CD4-positive, CD25-positive, alpha-beta regulatory T cell (primary cell): ENCODE measurements at places on chromosomes 2 and 18. TPM values are rescaled to one million over a fixed set of nuclear protein-coding genes. Genes with fewer than 3 reads are reported as not detected.

DNA sequence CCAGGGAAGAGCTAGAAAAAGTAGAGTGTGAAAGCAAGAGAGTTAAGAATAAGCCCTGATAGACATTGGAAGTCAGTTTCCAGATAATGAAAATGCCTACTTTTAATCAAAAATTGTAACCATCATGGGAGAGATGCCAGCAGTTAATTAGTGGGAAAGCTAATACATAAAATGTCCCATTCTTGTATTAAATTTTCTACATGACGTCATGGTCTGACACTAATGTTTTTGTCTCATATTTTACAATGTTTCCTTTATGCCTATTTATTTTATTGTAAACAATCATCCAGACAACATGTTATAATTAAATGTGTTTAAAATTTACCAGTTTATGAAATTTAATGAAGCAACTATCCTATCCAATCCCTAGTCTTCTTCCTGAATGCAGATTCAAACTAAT is 26.3 kb upstream of the CCDC178 start:
- DNase-seq, result no peak

GRCh38 chr18:26489881-26490280 is 58.5 kb downstream of the KCTD1 start:
- DNase-seq, result no peak

GRCh38 chr2:8984855-8985254 is 18.6 kb downstream of the MBOAT2 start:
- no peak for DNase-seq

DNA sequence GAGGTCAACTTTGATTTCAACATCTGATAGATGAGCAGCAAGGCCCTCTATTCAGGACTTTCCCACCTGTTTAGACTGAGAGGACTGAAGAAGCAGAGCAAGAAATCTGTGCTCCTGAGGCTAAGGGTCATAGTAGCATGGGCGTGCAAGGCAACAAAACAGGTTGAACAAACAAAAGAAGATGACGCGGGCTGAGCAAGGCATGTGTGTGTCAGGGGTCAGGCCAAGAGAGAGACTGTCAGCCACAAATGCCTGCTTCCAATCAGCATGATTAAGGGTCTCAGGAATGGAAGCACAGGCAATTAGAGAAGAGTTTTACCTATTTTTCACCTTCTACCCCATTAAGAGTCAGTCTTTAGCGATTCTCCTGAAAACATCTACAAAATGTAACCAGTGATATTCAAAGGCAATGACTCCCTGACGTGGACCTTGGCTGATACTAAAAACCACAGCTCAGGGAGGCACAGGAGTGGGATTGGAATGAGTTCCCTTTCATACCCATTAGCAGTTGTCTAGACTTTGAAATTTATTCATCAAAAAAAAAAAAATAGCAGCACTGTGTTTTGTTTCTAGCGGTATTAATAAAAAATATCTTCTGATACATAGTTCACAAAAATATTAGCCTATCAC is 81.9 kb downstream of the DYNAP start:
- DNase-seq, result no peak

- no peak for DNase-seq
Observed at GRCh38 chr2:16746833-16747232, 81.2 kb upstream of the CYRIA start.

DNA sequence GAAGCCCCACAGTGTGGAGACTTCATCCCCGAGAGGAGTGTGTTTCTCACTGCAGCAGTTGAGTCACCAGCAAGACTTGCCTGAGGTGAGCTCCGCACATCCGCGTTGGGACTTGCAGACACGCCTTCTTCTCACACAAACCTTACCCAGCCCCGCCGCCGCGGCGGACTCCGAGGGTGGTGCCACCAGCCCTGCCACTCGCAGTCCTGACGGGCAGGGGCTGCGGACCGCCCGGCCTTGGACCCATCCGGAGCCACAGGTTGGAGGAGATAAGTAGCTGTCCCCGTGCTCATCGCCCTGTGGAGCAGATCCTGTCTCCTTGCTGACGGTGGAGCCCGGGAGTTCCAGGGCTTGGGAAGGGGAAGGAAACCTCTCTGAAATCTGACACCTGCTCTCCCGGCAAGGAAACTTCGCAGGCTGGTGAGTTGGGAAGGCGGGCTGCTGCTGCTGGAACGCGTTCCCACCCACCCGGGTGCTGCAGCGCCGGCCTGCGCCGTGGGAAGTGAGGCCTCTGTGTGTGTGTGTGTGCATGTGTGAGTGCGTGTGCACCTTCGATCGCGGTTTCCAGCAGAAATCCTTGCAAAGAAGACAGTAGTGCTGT is at the start of gene RAB27B:
TSS of gene RAB27B (plus strand) at position 197 of the 601 bp plus-strand sequence. CDS start 49,109 bp downstream, outside the sequence.
- DNase-seq, result peak; percentile 2

DNA sequence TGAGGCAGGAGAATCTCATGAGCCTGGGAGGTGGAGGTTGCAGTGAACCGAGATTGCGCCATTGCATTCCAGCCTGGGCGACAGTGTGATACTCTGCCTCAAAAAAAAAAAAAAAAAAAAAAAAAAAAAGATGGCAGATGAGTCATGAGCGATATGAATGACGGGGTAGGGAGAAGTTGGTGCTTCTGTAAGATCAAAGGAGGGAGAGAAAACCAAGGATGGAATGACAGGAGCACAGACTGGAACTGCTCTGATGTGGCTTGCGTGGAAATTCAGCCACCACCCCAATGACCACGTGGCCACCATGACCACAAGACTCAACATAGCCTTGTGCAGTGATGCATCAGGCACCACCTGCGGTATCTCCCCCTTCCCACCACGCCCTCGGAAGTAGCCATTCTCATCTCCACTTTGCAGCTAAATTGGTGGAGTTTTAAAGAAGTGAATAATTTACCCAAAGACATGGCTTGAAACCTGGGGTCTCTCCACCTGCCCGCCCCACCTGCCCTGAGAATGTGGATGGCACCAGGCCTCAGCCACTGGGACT is 96.0 kb downstream of the ACKR3 start:
- no peak for DNase-seq

GRCh38 chr18:78773819-78774218 is 205.8 kb upstream of the SALL3 start:
- no peak for DNase-seq

DNA sequence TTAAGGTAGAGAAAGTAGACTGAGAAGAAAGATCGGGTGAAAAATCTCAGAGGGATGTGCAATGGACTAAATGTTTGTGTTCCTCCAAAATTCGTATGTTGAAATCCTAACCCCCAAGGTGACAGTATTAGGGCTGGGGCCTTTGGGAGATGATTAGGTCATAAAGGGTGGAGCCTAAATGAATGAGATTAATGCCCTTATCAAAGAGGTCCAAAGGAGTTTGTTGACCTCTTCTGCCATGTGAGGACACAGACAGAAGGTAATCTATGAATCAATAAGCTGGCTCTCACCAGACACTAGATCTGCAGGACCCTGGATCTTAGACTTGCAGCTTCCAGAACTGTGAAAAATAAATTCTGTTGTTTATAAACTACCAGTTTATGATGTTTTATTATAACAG is 2.7 kb upstream of the NMI start:
- no peak for DNase-seq

DNA sequence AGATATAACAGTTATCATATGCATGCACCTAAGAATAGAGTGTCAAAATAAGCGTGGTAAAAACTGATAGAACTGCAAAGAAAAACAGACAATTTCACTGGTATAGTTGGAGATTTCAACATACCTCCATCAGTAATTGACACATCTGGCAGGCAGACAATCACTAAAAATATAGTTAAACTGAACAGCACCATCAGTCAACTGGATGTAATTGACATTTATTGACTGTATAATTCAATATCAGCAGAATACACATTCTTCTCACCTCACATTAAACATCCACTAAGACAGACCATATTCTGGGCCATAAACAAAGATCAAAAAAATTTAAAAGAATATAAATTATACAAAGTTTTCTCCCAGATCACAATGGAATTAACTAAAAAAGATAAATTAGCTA is 378.5 kb upstream of the RGPD4 start:
- DNase-seq, result no peak

DNA sequence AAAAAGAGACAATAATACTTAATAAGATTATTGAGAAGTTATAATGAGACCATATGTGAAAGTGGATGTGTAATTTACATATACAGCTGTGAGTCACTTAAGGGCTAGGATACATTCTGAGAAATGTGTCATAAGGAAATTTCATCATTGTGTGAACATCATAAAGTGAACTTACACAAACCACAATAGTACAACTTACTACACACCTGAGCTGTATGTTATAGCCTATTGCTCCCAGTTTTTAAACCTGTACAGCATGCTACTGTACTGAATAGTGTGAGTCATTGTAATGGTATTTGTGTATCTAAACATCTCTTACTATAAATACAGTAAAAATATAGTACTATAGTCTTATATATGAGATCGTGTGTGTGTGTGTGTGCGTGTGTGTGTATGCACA is 1420.3 kb upstream of the PIK3C3 start:
- DNase-seq, result no peak

DNA sequence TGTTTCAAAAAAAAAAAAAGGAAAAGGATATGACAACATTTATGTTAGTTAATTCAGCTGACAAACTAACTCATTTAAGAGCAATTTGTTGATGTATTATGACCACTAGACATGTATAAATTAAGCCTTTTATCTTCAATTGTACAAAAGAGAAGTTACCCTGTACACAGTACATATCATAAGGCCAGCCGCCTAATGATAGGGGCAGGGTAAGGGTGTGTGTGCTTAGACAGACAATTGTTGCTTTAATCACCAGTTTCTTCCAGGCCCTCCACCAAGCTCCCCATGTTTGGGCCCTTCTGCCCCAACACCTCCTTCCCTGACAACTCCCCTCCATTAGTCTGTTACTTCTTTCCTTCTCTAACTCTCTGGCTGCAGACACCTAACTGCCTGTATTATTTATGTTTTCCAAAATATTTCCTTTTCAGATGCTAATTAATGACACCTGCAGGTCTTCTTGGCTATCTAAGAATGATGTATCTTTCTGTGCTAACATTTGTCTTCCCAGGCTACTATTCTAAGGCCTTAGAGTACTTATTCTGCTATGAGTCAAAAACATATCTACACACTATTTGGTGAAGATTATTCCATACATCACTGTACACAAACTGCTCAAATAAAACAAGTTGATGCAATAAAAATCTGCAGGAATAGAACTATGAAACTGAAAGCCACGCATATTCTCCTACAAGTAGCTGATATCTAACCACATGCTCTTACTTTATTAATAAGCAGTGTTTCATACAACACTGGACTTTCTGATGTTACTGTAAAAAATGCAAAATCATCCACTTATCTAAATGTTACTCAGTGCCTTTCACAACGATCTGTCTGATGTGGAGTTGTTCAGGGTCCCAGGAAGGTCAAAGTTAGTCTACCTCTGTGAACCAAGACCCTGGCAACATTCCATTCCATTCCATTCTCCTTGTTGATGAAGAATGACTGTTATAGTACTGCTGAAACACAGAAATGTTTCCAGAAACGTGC is 26.4 kb downstream of the TMEM131 start:
- DNase-seq, result no peak

- DNase-seq, result no peak
Observed at GRCh38 chr2:129810521-129810920, 168.9 kb upstream of the RAB6C start.

- DNase-seq, result no peak
Observed at GRCh38 chr2:120612931-120613330, 122.7 kb upstream of the GLI2 start.

GRCh38 chr2:143716522-143716921 is 587.3 kb downstream of the ARHGAP15 start:
- no peak for DNase-seq

- no peak for DNase-seq
Observed at GRCh38 chr18:14092625-14093306, 39.5 kb downstream of the ZNF519 start.

- no peak for DNase-seq
Observed at GRCh38 chr2:192416060-192416459, 221.3 kb upstream of the TMEFF2 start.

GRCh38 chr18:11849841-11850634 is 1.2 kb upstream of the CHMP1B start:
- DNase-seq, result peak; percentile 62

- DNase-seq, result no peak
Observed at GRCh38 chr2:171547720-171548119, 25.4 kb downstream of the CYBRD1 start.

DNA sequence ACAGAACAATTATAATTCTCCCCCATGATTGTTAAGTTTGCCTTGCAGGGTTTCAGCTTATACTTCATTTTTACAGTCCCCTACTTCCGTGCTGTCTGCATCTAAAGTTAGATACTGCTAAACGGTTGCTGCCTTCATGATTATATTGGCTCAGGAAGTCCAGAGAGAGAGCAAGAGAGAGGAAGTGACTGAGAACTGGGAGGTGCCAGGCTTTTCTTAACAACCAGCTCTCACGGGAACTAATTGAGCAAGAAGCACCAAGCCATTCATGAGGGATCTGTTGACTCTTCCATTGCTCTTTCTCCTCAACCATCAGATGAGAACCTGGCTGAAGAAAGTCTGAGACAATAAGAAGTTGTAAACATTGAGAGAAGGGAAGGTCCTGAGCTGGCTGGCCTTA is 125.5 kb upstream of the SIX2 start:
- no peak for DNase-seq

DNA sequence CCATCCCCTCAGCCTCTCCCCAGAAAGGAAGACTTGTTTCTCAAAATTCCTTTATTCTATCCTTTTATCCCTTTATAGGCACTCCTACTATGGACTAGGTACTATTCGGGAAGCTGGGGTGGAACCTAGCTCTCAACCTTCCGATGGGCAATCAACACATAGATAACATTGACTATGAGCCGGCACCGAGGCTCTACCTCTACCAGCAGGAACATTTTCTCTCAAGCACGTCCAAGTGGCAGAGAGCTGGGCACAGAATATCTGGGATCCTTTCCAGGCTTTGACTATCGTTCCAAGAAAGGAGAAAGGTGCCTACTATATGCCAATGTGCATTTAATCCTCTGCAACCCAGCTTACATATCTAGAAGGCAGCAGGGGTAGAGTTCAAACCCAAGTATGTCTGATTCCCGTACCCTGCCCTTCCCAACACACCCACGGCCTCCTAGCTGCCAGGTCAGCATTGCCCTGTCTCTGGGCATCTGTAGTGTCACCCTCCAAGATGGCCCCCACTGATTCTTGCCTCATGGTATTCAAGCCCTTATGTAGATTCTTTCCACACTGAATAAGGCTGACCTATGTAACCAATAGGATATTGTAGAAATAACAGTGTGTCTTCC is 28.3 kb downstream of the TNS1 start:
- no peak for DNase-seq

GAREM1 gene
- total RNA-seq, result 0.05 TPM

RFTN2 gene
- total RNA-seq, result not detected

TFPI gene
- 1.3 TPM for total RNA-seq

RNU2-63P gene
- total RNA-seq, result 15.4 TPM

EFHD1 gene
- total RNA-seq, result 1.3 TPM

IL1R1 gene
- total RNA-seq, result 11.7 TPM

LINC00305 gene
- not detected for total RNA-seq

LYPD6 gene
- not detected for total RNA-seq

FHOD3 gene
- not detected for total RNA-seq
